Caco-2 (cell line): ENCODE measurements at places on chromosomes 6 and 20. TPM values are rescaled to one million over a fixed set of nuclear protein-coding genes. Genes with fewer than 3 reads are reported as not detected.

Gene PPP1R14C
- 2.4 and 2.5 TPM in 2 replicates for total RNA-seq

Gene ANKRD66
- not detected in 2 replicates for total RNA-seq

Gene DEF6
- total RNA-seq: 5.6 and 5.7 TPM in 2 replicates

Gene THBD
- 0.77 and 1.0 TPM in 2 replicates for total RNA-seq

DNA sequence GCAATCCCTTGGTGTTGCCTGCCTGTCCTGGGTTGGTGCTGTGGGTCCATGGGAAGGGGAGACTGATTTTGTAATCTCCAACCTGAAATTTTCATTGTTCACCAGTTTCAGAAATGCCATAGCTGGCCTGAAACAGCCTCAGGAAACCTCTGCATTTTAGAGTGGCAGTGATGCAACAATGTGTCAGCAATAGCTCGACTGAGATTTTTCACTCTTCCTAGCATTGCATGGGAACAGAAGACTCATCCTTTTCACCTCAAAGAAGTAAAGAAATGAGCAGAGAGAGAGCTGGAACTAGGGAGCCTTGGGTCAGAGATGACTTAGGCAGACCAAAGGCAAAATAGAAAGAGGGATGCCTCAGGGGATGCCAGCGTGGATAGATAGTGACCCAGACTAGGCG is 23.7 kb upstream of the TMEM14A start:
- DNase-seq: no peak

- DNase-seq: no peak
Observed at GRCh38 chr6:124524491-124525200, 437.6 kb upstream of the RNF217 start.

- DNase-seq: no peak
Observed at GRCh38 chr20:20897922-20898321, 185.5 kb upstream of the RALGAPA2 start.

- no peak for DNase-seq
Observed at GRCh38 chr6:104532462-104532861, 327.3 kb downstream of the HACE1 start.

DNA sequence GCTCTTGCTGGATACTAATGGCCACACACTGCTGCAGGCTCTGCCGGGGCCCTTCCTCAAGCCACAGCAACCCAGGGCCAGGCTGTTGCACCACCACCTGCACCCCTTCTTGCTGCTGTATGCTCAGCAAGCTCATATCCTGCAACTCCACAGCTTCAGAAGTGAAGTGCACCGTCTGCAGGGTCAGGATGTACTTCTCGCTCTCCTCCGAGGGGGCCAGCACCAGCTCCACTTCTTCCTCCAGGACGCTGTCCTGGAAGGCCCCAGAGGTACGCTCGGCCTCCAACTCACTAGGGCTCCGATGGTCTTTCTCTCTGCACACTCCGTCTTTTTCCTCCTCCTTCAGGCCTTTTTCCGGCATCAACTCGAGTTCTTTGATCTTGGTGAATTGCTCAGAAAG is 1.2 kb downstream of the CTCFL start:
- no peak for DNase-seq

GRCh38 chr20:57893366-57893999 is 183.7 kb upstream of the PMEPA1 start:
- no peak for DNase-seq
